ENCODE measurements at places on chromosomes 5 and 9.

DNA sequence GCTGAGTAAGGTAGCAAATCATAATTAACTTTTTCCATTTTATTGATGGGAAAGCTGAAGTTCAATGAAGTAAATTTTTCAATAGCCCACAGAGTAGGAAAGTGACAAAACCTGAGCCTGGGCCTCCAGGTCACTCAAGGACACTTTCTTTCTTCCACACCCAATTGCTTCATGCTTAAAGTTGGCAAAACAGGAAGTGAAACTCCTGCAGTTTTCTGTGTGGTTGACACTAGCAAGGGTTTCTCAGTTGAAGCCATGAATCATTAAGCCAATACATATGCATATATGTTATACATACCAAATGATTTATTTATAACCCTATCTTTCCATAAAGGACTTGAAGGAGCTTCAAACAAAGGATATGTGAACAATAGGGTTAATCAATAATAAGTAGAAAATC lies 13.9 kb downstream of the TLR4 start:
- DNase-seq: no peak

GRCh38 chr5:86806206-86806605 lies 188.5 kb downstream of the COX7C start:
- no peak for DNase-seq

DNA sequence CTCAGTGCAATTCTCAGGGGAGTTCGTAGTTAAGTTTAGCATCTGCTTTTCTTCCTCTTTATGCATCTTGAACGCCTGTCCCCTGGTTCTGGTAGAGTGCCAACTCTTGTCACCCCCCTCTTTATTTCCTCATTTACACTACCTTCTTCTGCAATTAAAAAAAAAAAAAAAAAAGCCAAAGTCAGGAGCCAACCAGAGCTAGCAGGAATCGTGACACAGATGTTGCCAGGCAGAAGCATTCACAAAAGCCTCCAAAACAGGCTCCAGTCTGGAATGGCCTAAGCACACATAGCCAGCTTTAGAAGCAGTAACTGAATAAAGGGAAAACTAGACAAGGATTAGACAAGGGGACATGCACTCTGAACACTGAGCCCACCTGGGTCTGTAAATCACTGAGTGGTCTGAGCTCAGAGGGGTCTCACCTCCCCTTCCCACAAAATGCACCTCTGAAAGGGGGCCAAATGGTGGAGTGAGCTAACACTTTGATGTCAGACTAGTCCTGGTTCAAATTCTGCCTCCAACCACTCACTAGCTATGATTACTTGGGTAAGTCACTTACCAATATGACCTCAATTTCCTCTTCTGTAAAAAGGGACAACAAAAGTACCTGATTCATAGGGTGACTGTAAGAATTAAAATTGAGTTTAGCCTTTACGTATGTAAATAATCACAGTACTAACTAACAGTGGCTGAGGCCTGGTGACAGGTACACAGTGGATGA lies 2.0 kb downstream of the CD74 start:
- peak; percentile 50 for DNase-seq

- no peak for DNase-seq
These were observed 36.4 kb upstream of the RAPGEF6 start for GRCh38 chr5:131671409-131671808.

DNA sequence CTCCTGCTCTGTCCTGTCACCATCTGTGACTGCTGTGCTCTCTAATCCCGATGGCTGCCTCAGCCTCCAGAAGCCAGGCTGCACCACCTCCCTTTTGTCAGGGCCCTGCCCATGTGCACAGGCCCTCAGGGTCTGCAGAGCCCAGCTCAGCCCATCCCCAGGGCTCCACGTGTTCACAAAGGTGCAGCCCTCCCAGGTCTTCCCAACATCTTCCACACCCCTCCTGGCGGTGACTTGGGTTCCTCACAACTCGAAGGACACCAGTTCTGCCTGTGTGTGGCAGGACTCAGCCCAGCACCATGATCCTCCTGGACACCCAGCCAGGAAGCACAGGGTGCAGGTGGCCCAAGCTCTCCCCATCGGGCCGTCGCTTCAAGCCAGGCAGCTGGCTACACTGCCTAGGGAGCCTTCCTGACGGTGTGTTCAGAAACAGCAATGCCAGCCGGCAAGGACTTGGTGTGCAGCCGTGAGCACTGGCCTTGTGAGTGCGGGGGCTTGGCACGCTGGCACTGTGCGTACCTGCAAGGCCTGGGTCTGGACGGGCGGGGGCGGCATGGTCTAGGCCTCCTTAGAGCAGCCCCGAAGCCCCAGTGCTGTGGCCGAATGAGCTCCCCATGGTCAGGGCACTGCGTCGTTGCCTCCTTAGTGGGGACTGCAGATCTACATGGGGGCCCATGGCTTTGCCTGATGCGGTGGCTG lies 96.1 kb downstream of the MRPL36 start:
- DNase-seq: no peak

DNA sequence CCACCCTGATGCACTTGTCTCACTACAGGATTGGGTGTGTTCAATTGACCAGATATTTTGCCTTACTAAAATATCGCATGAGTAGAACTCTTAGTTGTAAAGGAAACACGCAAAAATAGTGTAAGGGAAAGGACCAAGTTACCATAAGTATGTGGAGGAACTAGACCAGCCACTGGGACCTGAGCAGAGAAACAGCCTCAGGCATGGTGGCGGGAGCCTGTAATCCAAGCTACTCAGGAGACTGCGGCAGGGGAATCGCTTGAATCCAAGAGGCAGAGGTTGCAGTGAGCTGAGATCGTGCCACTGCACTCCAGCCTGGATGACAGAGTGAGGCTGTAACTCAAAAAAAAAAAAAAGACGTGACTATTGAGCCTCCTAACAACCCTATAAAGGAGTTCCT lies 117.9 kb upstream of the SPATA31C2 start:
- no peak for DNase-seq

GRCh38 chr9:113818391-113818790 lies 57.7 kb upstream of the ZNF618 start:
- no peak for DNase-seq

- DNase-seq: no peak
These were observed 93.7 kb downstream of the PDE4D start for GRCh38 chr5:59799668-59800346.

- DNase-seq: no peak
These were observed 23.0 kb downstream of the IARS1 start for GRCh38 chr9:92270511-92270910.

GRCh38 chr9:31347082-31347617 lies 1037.3 kb upstream of the ACO1 start:
- no peak for DNase-seq
